ENCODE measurements at places on chromosomes 2 and 18.

DNA sequence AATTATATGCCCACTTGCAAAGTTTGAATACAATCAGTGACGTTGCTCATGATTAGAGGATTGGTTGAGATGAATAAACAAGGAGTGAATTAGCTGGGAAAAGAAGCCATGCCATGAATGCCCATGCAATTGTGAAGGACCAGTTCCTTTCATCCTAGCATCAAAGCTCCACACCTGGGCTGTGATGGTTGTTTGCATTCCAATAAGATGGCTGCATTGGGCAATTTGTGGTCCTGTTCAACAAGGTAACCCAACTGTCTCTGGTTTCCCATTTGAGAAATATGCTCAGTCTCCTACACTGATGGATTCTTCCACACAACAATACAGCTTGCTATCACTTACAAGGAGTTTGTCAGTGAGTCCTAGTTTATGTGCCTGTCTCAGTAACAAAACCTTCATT is 550.2 kb downstream of the STK39 start:
- DNase-seq = no peak

DNA sequence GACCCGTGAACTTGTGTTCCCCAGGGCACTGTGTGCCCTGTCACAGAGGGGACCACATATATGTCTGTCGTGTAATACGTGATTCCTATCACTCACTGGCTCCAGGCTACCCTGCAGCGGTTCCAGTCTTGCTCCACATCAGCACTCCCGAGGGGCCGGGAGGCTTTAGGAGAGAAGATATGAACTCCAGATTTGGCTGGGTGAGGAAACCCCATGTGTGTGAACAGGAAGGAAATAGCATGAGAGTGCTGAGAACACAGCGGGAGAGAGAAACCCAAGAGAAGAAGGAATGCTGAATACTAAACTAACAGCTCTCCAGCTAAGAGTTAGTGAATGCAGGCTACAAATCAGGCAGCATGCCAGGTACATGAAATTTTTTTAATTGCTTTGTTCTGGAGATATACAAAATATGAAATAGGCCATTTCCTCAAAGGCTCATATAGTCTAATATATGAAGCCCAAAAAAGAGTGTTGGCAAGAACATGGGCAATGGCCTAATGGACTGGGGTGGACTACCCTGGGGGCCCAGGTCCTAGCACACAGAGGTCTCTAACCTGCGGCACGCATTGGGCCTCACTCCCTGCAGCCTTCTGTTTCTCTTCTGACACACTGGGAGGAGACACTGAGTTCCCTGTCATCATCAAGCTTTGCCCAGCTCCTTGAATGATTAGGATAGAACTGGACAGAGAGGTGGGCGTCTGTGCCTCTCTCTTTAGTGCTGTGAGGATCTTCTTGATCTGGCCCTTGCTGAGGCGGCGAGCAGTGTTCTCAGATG is 372.8 kb upstream of the RAB6C start:
- no peak for DNase-seq

- no peak for DNase-seq
Measured at GRCh38 chr18:76522122-76522503, 27.1 kb upstream of the ZNF516 start.

DNA sequence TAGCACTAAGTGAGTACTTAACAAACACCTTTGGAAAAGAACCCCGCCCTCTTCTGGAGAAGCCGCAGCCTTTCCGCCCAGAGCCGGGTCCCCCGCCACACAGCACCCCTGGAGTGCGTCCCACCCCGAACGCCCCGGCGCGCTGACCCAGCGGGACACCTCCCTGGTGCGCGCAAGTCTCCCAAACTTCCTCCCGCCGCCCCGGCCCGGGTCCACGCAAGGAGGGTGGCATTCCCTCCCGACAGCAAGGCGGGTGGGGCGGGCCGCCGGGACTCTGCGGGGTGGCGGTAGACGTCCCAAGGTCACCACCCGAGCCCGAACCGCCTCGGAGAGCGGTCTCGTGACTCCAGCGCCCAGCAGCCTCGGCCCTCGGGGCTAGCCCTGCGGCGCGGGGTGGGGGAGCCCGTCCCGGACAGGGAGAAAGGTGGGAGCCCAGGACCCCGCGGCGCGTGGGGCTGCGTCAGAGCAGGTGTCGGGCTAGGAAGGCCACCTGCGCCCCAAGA is 598 bp downstream of the CCDC93 start:
- DNase-seq = no peak

GRCh38 chr2:47554311-47554905 is 151.5 kb downstream of the MSH2 start:
- no peak for DNase-seq

GRCh38 chr2:61438670-61439069 is 32.2 kb downstream of the USP34 start:
- no peak for DNase-seq
